ENCODE measurements at places on chromosomes 12 and 14.

DNA sequence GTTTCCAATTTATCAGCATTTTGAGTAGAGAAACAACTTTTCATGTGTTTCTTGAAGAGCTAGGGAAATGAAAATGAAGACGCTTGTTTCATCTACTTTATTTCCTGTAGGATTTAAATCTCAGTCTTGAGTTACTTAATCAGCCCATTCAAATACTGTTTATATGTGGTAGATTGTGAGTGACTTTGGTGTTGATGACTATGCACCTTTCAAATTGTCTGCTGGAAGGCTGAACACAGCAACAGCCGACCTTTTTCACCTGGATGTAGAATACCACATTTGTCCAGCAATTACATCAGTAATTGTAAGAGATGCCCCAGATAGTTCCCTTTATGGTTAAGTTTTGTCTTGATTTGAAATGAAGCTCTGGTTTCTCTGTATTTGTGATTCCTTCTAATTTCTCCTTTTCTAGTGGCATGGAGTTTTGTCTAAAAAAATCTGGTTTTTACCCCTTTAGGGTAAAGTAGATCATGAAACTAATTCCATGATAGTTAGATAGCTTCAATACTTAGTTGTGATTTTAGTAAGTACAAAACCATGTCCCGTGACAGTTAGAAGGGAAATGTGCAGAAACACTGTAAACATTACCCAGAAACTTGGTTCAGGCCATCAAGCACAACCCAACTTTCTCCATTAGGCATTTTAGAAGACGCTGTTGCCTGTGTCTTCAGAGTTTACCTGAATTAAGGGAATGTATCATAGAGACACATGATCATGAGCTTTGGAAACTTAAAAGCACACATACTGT, 165.0 kb downstream of the SRGAP1 start:
- DNase-seq, result no peak

DNA sequence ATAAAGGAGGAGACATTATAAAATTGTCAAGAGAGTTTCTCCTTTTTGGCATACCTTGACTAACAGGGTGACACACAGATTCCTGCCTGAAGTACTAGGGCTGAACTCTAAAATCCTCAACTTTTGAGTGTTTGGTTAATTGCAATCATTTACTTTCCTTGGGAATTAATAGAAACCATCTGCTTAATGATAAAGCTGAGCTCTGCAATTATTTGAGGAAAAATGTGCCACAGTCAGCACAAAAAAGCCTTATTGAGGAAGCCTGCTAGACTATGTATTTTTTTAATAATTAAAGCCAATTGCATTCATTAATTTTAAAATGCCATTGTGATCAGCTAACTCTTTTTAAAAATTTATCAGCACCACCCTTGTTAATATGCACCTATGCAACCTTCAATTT, 38.7 kb downstream of the PRICKLE1 start:
- no peak for DNase-seq

DNA sequence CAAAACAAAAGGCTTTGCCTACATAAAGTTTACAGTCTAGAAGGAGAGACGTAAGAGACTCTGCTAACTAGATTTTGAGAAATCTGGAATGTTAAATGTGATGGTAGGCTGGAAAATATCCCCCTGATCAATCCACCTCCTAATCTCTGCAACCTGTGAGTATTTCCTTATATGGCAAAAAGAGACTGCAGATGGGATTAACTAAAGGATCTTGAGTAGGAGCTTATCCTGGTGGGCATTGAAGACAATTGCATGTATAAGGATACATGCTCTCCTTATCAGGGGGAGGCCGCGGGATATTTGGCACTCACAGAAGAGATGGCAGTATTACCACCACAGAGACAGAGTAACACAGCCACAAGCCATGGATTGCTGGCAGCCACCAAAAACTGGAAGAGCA, 95.2 kb downstream of the EGLN3 start:
- DNase-seq, result no peak

- no peak for DNase-seq
These were observed 34.8 kb downstream of the BRAP start for GRCh38 chr12:111650912-111651311.

- DNase-seq, result no peak
These were observed 284.9 kb downstream of the RGS6 start for GRCh38 chr14:72217135-72217534.

DNA sequence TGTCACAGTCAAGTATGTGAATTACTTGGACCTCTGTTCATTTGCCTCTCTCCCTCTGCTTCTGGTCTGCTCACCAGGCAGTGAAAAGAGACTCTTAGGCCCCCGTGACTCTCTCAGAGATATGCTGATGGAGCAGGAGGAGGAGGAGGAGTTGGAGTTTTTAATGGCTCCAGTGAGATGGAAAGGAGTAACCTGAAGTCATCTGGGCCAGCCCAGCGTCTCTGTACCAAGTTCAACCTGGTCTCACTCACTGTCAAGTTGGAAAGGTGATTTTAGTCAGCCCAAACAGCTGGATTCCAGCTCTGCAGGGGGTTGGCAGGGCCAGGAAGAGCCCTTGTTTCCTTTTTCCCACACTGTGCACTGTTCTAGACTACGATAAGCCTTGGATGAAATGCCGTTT, 48.6 kb downstream of the SH2B3 start:
- DNase-seq, result no peak

DNA sequence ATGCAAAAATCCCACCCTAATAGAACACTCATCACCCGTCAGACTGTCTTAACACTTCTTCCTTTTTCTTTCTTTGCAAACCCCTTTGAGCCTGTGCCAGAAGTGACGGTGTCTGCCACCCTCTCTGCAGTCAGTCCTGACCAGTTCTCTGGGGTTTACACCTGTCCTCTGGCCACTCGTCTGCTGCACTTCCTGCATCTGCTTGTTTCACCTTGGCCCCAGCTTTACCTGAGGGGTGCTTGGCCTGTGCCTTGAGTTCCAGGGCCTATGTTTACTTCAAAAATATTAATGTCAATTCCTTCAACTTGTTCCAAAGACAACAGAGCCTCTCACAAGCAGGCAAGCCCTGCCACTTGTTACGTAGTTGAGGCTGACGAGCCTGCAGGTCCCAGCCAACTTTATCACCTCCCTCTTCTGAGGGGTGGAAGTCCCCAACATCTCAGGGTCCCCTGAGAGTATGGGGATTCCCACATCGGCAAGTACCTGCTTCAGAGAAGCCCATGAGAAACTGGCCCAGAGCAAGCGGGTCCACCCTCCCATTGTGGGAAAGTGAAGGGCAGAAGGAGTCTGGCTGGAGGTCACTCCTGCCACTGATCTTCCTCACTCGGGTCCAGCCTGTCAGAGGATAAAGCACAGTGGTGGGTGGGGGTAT, 205.4 kb downstream of the DAD1 start:
- no peak for DNase-seq

- no peak for DNase-seq
These were observed 144.6 kb upstream of the CDKN3 start for GRCh38 chr14:54252072-54252730.

- peak; percentile 74 for DNase-seq
These were observed 18.1 kb downstream of the SUSD6 start for GRCh38 chr14:69629225-69630127.

All from activated CD4-positive, alpha-beta memory T cell treated with anti-CD3 and anti-CD28 coated beads for 36 hours (primary cell).